Thyroid gland (tissue), 4 donors: ENCODE measurements at places on chromosomes 5 and 9.

- no peak for DNase-seq
These were observed 125.1 kb upstream of the FST start for GRCh38 chr5:53355316-53355715.

DNA sequence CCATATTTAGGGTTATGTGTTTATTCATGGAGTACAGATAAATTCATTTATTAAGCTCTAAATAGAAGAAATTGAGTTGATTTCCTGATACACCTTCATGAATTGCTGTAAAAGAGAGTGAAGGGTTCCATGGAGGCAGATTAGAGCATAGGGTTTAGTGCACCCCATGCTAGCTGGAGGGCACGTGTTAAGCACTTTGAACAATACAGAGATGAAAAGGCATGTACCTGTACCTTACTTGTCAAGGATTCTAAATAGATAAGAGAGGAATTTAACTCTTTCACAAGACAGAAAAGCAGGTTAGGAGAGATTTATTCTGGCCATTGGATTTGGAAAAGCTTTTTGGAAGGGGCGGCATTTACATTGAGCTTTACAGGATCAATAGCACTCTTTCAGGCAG, 23.3 kb downstream of the TNFAIP8 start:
- DNase-seq: no peak

DNA sequence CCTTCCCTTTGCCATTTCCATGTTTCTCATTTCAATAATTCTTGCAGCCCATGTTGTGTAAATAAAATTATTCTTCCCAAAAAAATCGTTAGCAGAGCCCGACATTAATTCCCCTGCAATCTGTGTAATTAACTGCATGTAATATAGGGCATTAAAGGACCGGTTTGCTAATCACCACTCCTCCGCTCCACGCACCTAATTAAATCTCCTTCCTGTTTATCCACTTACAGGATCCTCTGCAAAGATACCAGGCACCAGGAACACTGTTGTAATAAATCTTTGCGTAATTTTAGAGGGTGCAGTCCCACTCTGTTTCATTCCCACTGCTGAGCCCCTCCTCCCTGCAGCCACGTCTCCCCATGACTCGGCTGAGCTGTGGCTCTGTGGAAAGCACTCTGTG, 105.0 kb upstream of the PPP1R26 start:
- DNase-seq: no peak

GRCh38 chr5:14188778-14189177, 45.6 kb downstream of the TRIO start:
- no peak for DNase-seq

GRCh38 chr5:87887247-87887646, 381.4 kb downstream of the TMEM161B start:
- DNase-seq: no peak

- DNase-seq: no peak
These were observed 564.9 kb downstream of the SEMA5A start for GRCh38 chr5:8981016-8981415.

DNA sequence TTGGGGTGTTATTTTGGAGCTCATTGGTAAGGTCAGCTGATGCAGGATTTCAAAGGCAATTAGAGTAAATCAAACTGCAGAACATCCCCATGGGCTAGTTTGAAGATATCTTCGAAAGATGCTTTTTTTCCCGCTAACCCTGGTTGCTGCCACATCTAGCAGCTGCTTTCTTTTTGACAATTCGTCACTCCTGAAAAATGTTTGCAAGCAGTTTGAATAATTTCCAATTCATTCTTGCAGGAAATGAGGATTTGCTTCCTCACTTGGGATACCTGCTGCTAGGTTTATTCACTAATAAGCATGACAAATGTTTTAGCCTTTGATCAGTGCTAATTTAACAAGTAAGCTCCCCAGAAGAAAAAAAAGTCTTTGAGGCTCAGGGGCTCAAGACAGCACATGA, 649.6 kb upstream of the RORB start:
- no peak for DNase-seq

DNA sequence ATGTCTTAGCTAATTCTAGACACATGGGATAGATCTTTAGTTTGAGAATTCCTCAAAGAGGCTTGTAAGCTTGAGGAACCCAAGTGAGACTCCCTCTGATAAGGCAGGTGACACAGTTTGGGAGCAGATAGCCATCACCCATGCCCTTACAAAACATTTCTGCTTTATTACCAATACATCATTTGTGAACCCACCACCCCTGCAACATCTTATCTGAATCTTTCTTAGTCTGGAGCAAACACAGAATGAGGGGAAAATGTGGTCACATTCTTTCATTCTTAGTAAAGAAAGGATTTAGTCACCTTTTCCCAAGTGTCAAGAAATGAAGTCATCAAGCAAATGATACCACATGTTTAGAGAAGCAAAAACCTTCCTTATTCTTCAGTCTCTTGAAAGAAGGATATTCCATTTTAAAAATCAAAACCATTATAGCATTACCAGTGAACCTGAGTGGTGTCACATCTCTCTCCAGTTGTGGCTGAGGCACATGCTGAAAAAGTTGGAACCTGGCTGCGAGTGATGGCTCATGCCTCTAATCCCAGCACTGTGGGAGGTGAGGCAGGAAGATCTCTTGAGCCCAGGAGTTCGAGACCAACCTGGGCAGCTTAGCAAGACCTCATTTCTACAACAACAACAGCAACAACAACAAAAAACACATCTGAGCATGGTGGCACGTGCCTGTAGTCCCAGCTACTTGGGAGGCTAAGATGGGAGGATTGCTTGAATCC, 65.9 kb downstream of the PRKACG start:
- DNase-seq: no peak

DNA sequence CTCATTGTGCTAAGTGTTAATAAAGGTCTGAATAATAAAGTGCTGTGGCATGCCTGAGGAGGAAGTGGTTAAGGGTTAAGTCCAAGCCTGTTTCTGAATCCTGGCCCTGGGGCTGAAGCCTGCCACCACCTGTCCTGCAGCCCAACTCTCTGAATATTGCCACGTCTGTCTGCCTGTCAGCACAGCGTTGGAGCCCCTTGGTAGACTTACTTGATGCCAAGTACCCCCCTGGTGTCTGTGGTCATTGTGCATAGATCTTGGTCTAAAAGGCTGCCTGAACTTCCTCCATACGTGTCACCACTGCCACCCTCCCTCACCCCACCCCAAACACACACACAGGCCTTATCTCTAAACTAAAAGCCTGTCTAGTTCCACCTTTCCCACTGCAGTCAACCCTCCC, 35.4 kb upstream of the SLC2A8 start:
- DNase-seq: no peak

DNA sequence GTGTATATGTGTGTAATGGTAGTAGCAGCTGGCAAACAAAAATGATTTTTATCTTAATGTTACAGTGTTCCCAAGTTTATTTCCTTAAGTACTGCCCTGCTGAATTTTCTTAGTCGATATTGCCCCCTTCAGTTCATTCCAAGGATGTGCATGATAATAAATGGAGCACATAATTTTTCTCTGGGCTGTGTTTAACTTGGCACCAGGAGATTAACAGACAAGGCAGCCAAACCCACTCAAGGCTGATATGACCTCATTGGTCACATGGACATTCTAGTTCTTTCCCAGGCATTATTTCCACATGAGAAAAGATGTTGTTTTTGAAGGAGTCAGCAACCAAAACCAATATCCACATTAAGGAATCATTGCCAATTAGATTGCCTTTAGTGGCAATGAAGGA, 61.8 kb downstream of the COX7C start:
- peak; percentile 71 for DNase-seq

DNA sequence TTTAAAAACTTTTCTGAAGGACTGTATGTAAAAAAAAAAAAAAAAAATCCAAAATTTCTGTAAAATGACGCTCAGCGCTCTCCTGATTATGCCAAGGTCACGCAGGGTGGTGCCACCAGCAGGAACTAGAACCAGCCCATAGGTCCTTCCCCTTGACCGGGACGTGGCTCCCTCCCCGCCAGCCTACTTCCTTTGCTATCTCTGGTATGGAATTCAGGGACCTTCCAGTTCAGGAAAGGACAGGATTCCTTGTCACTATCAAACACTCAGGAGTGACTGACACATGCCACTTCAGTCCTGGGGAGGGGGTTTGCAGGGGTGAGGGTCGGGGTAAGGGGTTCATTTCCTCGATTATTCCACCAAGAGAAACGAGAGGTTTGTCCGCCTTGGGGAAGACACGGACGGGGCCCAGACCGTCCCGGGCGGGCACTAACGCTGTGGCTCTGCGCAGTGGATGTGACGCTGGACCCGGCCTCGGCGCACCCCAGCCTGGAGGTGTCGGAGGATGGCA, 18.8 kb downstream of the BTNL9 start:
- DNase-seq: no peak

GRCh38 chr9:97640325-97640724, 6.7 kb downstream of the NCBP1 start:
- no peak for DNase-seq
